ENCODE measurements at places on chromosomes 16 and 17.

DNA sequence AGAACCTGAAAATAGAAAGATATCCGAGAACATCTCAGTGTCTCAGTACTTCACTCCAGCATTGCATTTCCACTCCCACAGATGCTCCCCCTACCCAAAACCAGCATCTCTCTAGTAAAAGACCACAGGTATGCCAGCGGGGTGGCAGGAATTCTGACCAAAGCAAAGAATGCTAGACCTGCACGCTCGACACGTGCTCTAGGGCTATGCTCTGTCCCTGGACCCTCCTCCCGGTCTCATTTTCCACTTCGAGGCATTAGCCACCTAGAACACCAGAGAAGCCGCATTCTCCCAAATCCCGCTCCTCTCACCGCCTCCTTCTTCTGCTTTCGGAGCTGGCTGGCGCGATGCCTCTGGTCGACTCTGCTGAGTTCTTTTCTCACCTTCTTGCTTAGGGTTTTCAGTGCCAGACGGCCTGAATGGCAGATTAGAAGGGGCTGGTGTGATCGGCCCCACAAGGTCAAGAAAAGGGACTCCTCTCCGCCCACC is 487 bp downstream of the TSR1 start:
- DNase-seq, result no peak

- DNase-seq, result no peak
Measured at GRCh38 chr17:32903774-32904673, 23.9 kb upstream of the TMEM98 start.

DNA sequence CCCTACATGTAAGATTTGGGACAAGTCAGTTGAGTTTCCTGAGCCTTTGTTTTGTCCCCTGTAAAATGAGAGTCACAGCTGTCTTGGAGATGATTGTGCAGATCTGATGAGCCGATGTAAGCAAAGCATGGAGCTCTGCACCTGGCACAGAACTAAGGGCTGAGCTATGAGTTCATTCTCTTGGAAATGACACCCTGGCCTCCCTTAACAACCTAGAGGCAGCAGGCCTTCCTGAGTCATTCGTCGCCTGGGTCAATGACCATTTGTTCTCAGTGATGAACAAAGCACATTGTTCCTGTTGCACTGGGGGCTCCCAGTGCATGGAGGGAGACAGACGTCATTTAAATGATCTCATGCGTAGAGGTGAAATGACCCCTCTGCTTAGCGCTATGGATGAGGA is 62.8 kb upstream of the GCSH start:
- DNase-seq, result no peak

GRCh38 chr16:9372934-9373890 is 281.8 kb downstream of the HAPSTR1 start:
- no peak for DNase-seq

DNA sequence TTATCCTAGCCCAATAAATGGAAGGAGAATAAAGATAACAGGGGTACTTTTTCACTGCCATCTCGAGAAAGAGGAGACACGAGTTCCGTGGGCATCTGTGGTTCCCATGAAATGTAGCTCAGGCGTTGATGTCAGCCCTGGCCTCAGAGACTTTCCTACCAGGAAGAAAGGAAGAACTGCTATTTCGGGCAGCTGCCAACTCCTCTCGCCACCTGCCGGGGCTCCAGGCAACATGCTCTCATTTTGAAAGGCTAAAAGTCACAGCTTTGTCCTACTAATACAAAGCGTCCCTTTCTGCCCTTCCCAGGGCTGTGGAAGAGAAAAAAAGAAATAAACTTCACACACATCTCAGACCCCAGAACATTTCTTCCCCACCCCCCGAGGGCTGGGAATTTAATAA is 65.8 kb downstream of the DHRS7C start:
- no peak for DNase-seq

DNA sequence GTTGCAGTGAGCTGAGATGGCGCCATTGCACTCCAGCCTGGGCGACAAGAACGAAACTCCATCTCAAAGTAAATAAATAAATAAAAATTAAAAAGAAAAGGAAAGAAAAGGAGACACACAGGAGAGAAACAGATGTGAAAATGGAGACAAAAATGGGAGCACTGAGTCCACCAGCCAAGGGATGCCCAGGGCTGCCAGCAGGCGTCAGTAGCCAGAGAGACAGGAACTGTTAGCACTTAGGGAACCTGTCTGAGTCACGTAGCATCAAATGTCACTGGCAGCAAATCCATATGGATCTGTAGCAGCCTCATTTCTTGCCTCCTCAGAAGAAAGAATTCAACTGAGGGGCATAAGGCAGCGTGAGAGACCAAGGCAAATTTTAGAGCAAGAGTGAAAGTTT is 79.7 kb downstream of the CYLD start:
- no peak for DNase-seq

GRCh38 chr17:50152736-50153135 is 2.3 kb upstream of the PPP1R9B start:
- DNase-seq, result no peak

- DNase-seq, result no peak
Measured at GRCh38 chr17:45251931-45252330, 10.0 kb downstream of the SPATA32 start.

DNA sequence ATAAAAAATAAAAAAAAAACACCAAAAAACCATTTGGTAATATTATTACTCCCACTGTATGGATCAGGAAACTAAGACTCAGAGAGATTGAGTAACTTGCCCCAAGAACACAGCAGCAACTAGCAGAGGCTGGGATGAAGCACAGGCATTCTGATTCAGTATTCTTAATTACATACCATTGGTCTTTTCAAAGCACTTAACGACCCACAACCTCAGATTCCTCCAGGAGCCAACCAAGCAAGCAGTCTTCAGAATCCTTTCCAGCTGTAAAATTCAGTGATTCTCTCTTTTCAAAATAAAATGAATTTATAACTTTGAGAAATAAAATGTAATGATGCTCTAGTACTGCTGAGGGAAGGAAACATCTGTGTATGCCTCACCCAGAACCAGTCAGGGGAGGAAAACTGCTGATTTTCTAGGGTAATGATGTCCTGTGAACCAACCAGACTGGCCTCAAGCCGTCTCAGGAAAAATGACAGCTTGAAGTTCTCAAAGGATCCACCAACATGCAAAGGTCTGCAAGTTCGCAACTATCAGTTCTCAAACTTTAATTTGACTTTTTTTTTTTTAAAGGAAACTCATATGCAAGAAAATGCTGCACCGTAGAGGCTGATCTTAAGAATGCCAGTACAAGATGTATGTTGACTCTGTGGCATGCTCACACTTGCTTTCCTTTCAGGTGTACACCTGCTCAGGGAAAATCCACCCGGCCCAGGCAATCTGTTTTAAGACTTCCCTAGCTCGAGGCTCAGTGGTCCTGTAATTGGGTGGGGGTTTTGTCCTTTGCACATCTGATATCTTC is 9.0 kb downstream of the CUEDC1 start:
- DNase-seq, result no peak

GRCh38 chr17:64608571-64608981 is 53.5 kb downstream of the SMURF2 start:
- no peak for DNase-seq
